ENCODE measurements at places on chromosomes 3 and 15. TPM values are rescaled to one million over a fixed set of nuclear protein-coding genes. Genes with fewer than 3 reads are reported as not detected.

IL17RB gene
- total RNA-seq, result 41.2 TPM

BUB1B gene
- 0.15 TPM for total RNA-seq

GRCh38 chr15:90009301-90010022 is 8.3 kb downstream of the ZNF710 start:
- no peak for DNase-seq

DNA sequence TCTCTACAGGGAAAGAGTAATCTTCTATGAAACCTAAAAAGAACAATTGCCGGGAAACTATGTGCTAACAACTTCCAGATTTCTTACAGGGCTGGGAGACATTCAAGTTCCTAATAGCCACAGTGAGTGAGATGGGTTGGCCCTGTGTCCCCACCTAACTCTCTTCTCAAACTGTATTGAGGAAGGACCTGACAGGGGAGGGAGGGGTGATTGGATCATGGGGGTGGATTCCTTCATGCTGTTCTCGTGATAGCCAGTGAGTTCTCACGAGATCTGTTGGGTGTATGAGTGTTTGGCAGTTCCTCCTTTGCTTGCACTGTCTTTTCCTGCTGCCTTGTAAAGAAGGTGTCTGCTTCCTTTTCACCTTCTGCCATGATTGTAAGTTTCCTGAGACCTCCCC is 958.7 kb downstream of the AGBL1 start:
- DNase-seq, result no peak

- DNase-seq, result no peak
These were observed 4.1 kb downstream of the P3H2 start for GRCh38 chr3:190116551-190117067.

DNA sequence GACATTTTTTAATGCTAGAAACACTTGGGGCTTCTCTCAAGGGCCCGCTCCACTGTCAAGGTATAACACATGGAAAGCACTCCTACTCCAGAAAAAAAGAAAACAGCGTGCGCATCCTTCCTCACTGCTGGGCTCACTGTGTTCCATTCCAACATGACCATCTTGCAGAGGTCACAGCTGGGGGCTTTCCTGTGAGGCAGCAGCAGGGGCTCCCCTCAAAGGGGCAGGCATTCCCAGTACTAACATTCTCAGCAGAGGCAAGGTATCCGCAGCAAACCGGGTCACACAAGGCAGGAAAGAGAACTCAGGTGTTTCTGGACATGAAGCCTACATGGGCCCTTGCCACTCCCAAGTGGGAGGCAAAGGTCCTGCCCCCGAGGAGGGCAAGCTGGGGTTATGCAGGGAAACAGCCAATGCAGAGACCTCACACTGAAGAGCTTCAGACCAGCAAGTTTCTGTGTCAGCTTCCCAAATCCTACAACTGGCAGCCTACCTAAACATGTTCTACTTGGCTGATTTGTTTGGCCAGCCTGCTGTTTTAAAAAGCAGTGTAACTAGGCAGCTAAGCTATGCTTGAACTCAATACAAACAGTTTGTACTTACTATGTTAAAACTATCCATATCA is 6.4 kb downstream of the BDH1 start:
- no peak for DNase-seq

GRCh38 chr3:13332158-13332557 is 88.0 kb downstream of the NUP210 start:
- DNase-seq, result no peak

GRCh38 chr15:83107841-83108181 is 366 bp downstream of the TM6SF1 start:
- no peak for DNase-seq

DNA sequence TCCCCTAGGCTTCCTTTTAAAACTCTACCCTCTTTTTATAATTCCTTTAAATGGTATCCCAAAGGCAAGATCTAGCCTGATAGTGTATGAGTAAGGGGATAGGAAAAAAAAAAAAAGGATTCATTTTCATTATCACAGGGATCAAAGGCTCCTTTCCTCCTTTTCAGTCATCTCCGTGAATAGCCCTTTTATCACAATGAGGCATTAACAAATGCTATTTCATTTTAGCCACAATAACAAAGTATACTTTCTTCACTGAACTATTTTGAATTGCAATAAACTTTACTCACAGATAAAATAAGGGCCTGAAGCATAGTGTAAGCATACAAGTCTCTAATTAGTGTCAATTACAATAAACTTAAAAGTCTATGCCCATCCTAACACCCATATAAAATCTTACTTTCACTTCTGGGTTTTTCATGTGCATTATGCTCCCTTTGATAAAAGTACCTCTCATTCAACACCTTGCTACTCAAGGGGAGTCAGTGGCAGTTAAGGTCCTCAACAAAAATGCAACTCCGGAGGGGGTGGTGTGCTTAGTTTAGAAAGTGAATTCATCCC is 8.6 kb downstream of the HIGD1A start:
- no peak for DNase-seq

GRCh38 chr15:60835974-60836373 is 357.0 kb upstream of the ICE2 start:
- no peak for DNase-seq

DNA sequence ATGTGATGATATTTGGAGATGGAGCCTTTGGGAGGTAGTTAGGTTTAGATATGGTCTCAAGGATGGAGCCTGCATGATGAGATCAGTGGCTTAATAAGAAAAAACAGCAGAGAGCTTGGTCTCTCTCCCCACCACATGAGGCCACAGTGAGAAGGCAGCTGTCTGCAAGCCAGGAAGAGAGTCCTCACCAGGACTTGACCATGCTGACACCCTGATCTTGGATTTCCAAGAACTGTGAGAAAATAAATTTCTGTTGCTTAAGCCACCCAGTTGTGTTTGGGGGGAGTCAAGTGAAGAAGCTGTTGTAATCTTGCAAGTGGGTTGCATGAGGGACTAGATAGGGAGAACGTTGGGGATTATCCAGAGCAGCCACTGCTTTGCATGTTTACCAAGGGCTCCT is 62.3 kb upstream of the TNFAIP8L3 start:
- no peak for DNase-seq

- DNase-seq, result no peak
These were observed 858 bp downstream of the NTRK3 start for GRCh38 chr15:88255484-88256278.

All from dorsolateral prefrontal cortex (tissue), 122 donors.